Glutamatergic neuron (in vitro differentiated cells): ENCODE measurements at places on chromosomes 16 and 17. TPM values are rescaled to one million over a fixed set of nuclear protein-coding genes. Genes with fewer than 3 reads are reported as not detected.

MFSD6L gene
- total RNA-seq = not detected

GRIN2A gene
- 6.8 TPM for total RNA-seq

TSPAN10 gene
- total RNA-seq = not detected

MAP2K6 gene
- total RNA-seq = 28.3 TPM

NOD2 gene
- total RNA-seq = 0.34 TPM

SGCA gene
- total RNA-seq = 1.3 TPM

GRCh38 chr17:66322764-66323163 is 20.4 kb downstream of the PRKCA start:
- H3K4me3 ChIP-seq = no peak overlapping the region
- H3K36me3 ChIP-seq = peaks cover 5% of the 10 kb centered on the region
- H3K27ac ChIP-seq = no peak overlapping the region
- no peaks in the 10 kb centered on the region for H3K4me1 ChIP-seq

- no peaks in the 10 kb centered on the region for H3K36me3 ChIP-seq
- no peak overlapping the region for H3K27ac ChIP-seq
- no peak overlapping the region for H3K4me3 ChIP-seq
- DNase-seq = no peak
Measured at GRCh38 chr17:80181431-80181830, 11.6 kb downstream of the CARD14 start.

DNA sequence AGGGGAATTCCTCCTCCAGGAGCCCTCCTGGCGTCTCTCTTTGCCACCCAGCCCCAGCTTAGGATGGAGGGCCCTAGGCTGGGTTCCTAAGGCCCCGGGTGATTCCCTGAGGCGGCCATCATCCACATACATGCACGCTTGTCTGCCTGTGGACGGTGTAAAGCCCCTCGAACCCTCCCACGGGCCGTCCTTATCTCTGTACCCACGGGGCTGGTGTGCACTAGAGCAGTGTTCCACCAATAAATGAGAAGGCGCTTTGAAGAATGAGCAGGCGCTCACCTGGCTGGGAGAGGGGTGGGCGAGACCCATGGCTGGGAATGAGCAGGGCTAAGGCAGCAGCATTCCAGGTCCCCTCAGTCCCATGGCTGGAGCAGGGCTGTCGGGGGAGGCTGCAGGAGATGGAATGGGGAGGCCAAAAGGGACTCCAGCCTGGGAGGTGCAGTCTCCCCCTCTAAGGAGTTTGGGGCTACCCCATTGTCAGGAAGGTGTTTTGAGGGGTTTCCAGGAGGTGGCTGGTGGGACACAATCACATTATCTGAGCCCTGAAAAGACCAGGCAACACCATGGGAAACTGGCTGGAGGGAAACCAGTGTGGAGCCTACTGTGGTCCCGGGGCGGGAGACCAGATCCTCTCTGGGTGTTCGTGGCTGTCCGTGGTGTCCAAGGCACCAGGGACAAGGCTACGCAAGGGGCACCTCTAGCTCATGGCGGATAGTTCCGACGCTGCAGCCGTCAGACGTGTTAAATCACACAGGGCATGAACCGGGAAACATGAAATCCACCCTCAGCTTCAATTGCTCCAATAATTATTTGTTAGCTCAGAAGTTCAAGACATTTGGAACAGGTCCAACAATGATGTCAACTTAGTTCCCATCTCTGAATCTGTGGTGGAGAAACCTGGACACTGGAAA is 87.5 kb upstream of the DNAH17 start:
- no peak overlapping the region for H3K27ac ChIP-seq
- peaks cover 8% of the 10 kb centered on the region for H3K27me3 ChIP-seq
- H3K4me3 ChIP-seq = no peak overlapping the region
- peaks cover 7% of the 10 kb centered on the region for H3K36me3 ChIP-seq
- DNase-seq = no peak

DNA sequence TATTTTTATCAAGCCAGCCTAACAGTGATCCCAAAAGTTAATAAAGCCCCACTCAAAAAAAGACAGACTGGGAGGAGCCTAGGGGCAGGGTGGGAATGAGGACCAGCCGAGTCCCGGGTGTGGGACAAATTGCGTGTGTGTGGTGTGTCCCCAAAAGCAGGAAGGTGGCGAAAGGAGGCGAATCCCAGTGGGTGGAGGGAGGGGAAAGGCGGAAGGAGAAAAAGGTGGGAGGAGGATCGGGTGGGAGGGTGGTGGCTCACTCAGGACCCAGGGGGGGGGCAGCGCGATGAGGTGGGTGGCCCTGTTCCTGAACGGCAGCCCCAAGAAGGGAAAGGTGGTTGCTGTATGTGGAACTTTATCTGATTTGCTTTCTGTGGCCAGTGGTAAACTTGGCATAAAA is 102.4 kb downstream of the SPECC1 start:
- H3K36me3 ChIP-seq = no peaks in the 10 kb centered on the region
- no peak overlapping the region for H3K27ac ChIP-seq
- peaks cover 3% of the 10 kb centered on the region for H3K4me1 ChIP-seq
- DNase-seq = no peak

DNA sequence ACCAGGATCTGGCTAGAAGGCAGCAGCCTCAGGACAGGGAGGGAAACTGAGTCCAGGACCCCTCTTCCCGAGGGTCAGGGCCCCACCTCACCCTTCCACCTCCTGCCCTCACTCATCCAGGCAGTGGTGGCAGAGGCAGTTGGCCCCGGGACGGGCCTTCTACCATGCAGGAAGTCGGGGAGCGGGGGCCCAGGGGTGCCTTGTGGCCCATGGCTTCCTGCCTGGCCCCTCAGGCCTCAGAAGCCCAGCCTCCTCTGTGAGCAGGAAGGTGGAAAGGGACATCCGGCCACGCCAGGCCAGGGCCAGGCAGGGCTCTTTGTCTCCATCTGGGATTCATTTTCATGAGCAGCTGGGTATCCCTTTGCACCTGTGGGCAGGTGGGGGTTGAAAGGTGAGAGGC is 58.5 kb downstream of the BAHCC1 start:
- DNase-seq = no peak
- H3K4me3 ChIP-seq = no peak overlapping the region
- peaks cover 5% of the 10 kb centered on the region for H3K4me1 ChIP-seq
- H3K27ac ChIP-seq = no peak overlapping the region
- H3K36me3 ChIP-seq = peaks cover 4% of the 10 kb centered on the region
- H3K27me3 ChIP-seq = peaks cover 5% of the 10 kb centered on the region

GRCh38 chr16:76335180-76335974 is 58.2 kb downstream of the CNTNAP4 start:
- H3K36me3 ChIP-seq = peaks cover 4% of the 10 kb centered on the region
- H3K27me3 ChIP-seq = peaks cover 4% of the 10 kb centered on the region
- H3K4me3 ChIP-seq = no peak overlapping the region
- H3K27ac ChIP-seq = no peak overlapping the region

DNA sequence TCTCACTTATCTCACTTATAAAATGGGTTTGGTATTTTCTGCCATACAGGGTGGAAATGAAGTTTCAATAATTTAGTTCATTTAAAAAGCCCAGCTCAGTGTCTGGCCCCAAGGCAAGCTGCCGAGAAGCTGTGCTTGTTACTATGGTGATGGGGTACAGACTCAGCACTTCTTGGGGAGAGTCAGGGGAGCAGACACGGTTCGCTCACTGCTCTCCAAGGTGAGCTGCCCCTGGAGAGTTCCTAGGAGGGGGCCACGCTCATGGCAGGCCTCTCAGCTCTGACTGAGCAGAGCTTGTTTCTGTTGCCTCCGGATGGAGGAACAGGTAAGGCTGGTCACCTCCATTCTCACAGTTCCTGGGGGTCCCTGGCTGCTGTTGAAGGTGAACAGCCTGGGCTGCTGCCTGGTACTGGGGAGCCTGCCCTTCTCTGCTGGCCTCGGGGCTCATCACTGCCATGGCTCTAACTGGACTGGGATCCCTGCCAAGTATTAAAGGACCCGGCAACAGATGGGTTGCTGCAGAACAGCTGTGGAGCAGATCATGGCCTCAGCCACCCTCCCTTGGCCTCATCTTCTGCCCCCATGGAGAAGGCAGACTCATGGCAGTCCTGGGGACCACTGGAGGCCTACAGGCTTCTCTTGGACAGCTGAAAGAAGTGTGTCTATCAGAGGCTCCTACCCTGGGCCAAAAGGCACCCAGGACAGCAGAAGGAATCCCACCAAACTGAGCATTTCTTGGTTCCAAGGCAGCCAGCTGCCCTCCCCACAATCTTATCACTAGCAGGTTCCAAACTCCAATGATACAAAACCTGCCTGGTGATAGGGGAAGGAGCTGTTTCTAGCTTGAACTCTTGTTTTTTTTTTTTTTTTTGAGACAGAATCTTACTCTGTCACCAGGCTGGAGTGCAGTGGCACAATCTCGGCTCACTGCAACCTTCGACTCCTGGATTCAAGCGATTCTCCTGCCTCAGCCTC is 25.9 kb upstream of the SPATA32 start:
- H3K27ac ChIP-seq = no peak overlapping the region
- H3K27me3 ChIP-seq = peaks cover 3% of the 10 kb centered on the region
- H3K4me3 ChIP-seq = no peak overlapping the region
- DNase-seq = no peak
- H3K4me1 ChIP-seq = peaks cover 20% of the 10 kb centered on the region
- no peaks in the 10 kb centered on the region for H3K36me3 ChIP-seq

DNA sequence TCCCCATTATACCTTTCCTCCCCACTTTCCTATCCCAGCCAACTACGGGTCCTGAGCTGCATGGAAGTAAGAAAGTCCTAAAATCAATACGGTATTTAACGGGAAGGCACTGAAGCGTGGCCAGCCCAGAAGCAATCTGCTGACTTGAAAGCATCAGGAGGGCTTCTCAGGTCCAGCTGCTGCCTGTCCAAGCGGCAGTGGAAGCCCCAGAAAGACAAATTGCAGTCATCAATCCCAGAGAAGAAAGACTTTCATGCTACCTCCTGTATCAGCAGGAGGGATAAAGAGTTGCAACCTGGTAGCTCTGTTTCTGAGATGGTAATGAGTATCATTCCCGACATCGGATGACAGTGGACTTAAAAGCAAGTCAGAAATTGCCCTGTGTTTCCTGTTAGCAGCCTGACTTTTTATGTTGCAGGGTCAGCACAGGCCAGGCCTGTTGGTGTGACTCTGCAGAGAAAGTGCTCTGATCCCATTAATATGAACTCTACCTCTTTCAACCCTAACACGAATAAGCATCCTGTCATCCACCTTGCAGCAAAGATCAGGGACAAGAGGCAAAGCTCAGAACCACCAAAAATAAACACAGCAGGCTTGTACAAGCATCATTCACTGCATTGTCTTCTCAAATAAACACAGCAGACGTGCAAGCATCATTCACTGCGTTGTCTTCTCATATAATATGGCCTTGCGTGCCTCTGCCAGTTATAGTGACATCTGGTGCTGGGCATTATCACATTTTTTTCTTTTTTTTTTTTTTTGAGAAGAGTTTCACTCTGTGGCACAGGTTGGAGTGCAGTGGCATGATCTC is 358.6 kb upstream of the CDH11 start:
- H3K27me3 ChIP-seq = peaks cover 2% of the 10 kb centered on the region
- DNase-seq = peak; percentile 60
- peak overlapping the region; percentile 97 for H3K27ac ChIP-seq

DNA sequence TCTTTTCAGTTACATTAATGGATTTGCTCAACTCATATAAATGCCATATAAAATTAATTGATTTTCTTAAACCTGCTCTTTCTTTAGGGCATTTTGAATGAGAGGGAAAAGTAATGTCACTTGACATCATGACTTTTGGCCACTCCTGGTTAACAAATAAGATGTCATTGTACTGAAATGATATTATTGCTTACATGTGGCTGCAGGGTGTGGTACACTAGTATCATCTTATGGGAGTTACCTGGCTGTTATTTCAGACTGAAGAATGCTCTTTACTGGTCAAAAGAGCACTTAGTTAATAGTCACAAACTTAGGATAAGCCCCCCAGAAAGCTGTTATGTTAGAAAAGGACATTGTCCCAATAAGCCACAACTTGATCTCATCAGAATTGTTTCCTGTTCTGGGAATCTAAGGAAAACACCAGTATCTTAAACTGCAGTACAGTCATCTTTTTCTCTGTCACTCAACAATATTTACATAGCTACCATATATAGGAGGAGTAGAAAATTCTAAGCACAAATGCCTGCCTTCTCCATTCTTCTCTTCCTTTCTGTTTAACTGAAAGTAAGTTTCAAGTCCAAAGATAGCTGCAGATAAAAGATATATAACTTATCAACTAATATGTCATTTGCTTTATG is 53.9 kb upstream of the MRC2 start:
- no peaks in the 10 kb centered on the region for H3K27me3 ChIP-seq
- DNase-seq = no peak
- H3K27ac ChIP-seq = no peak overlapping the region
- H3K4me1 ChIP-seq = peaks cover 5% of the 10 kb centered on the region
- H3K36me3 ChIP-seq = no peaks in the 10 kb centered on the region
- H3K4me3 ChIP-seq = no peak overlapping the region

- H3K36me3 ChIP-seq = peaks cover 10% of the 10 kb centered on the region
- no peak for DNase-seq
- no peak overlapping the region for H3K4me3 ChIP-seq
- no peaks in the 10 kb centered on the region for H3K4me1 ChIP-seq
Measured at GRCh38 chr16:1045993-1046911, 26.3 kb upstream of the SSTR5 start.

DNA sequence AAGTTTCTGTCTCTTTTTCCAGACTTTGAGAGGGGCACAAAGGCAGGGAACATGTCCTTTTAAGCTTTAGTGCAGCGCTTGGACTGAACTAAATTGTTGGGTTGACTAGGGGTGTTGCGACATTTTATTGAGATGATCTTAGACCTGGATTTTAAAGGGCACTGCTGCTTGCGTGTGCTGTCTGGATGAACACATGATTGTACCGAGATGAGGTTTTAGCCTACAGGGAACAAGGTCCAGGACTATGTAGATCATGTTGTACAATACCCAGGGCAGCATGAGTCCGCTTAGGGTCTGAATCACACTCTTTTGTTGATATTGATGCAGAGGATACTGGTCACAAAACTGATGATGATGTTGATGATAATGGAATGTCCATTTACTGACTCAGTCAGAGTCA is 5.2 kb upstream of the RGS9 start:
- peaks cover 6% of the 10 kb centered on the region for H3K27me3 ChIP-seq
- H3K36me3 ChIP-seq = no peaks in the 10 kb centered on the region
- DNase-seq = no peak
- no peak overlapping the region for H3K27ac ChIP-seq

DNA sequence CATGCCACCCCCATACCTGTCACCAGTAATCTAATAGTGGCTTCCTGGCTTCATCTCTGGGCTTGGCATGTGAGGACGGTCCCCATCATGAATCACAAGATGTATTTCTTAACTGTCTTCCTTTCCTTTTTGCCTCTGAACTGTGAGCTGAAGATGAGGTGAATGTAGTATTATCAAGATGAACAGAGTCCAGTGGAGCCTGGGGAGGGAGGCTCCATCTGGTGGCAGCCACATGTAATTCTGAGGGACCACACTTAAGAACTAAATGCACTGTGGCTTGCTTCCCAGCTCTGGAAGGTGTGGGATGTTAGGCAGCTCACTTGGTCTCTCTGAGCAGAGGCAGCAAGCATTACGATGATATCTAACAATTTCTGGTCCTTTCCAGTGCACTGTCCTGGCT is 354.9 kb upstream of the ASIC2 start:
- H3K27ac ChIP-seq = peak overlapping the region; percentile 0
- H3K4me3 ChIP-seq = no peak overlapping the region
- peak; percentile 39 for DNase-seq
- H3K36me3 ChIP-seq = no peaks in the 10 kb centered on the region
- H3K27me3 ChIP-seq = no peaks in the 10 kb centered on the region
